Caudate nucleus (tissue), 63 donors: ENCODE measurements at places on chromosomes 3 and 15.

DNA sequence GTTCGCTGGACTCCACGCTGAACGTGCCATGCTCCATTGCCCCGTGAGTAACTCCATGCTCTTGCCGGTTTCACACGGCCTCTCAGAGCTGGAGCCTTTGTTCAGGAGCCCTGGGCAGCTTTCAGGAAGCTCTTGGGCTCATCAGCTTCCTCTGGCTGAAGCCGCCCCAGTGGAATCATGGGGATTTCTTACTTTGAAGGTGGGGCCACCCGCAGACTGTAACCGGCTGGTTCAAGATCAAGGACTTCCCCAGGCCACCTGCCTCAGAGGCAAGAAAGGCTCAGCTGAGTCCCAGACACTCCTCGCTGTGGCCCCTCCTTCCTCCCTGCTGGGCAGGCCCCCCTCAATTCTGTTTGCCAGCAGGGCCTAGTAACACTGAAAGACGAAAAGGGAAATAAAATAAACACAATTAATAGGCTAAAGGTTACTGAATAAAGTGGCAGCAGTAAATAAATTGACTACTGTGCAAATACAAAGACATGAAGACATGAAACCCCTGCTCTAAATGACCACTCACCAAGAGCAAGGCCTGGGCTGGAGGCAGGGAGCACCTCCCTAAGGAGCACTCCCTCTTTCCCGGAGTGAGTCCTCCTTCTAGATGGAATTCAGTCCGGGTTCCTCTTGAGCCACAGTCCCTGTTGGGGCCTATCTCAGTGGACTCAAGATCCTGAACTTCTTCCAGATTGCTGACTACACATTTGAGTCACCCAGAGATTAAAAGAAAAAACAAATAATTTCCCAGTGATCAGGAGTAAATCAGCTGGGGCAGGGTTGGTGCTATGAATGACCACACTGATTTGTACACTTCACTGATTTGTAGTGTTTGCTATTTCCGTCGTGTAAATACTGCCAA lies 51.0 kb downstream of the ZDHHC19 start:
- DNase-seq: no peak

GRCh38 chr3:47979070-47979469 lies 37.1 kb downstream of the MAP4 start:
- DNase-seq: no peak

GRCh38 chr3:29339016-29339833 lies 58.4 kb downstream of the RBMS3 start:
- DNase-seq: no peak

- no peak for DNase-seq
Observed at GRCh38 chr15:73593304-73594074, 39.7 kb downstream of the NPTN start.

DNA sequence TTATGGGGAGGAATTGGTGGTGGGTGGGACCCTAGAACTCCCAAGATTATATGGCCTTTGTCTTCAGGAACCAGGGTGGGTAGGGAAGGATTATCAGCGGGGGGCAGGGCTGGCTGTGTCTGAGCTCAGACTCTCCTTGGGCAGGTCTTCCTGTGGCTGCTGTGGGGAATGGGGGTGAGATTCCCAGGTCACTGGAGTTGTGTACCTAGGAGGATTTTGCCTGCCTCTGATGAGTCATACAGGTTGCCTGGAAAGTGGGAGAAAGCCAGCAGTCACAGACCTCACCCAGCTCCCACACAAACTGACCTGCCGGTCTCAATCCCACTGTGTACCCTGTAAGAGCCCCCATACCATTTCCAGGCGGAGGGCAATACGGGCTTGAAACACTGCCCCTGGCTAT lies 209.9 kb upstream of the CNTN3 start:
- no peak for DNase-seq

- no peak for DNase-seq
Observed at GRCh38 chr15:31214158-31214863, 112.3 kb upstream of the KLF13 start.

DNA sequence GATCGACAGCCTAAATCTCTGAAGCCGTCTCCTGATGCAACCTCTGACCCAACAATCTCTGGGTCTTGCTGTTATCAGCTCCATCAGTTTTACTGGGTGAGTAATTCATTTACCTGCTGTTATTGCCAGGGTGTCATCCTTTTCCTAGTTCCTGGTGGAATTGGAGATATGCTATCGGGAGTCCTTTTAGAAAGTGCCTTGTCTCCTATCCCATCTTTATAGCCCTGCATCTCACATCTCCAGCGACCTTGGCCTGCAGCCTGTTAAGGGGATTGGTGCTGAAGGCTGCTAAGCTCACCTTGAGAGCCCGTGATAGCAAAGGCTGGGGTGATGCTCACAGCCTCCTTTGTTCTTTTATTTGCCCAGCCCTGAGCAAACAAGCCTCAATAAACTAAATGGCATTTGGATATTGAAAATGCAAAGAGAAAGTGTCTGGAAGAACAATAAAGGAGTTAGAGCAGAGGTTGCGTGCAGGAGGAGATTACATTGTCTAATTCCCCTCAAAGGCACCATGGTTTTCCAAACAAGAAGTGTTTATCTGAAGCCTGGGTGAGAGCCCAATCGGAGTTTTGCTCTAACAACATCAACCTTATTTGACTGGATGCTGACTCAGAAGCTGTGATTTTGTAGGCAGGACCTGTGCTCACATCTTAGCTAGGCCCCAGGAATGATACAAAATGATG lies 101.8 kb downstream of the RPLP1 start:
- no peak for DNase-seq

DNA sequence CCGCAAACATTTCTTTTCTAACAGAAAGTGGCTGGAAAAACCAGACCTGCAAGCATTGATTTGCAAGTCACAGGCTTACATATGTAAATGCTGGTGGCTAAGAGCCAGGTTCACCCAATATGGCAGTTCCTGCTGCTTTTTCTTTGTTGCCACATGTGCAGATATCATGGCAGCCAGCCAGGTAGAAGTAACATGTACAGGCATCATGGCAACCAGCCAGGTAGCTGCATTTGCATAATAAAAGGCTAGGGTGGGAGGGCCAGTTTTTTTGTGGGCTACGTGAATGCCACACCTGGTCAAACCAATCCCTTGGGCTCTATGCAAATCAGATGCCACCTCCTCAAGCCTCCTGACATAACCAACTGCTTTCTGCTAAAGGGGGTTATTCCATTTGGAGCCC lies 2.8 kb upstream of the SMCO1 start:
- no peak for DNase-seq

DNA sequence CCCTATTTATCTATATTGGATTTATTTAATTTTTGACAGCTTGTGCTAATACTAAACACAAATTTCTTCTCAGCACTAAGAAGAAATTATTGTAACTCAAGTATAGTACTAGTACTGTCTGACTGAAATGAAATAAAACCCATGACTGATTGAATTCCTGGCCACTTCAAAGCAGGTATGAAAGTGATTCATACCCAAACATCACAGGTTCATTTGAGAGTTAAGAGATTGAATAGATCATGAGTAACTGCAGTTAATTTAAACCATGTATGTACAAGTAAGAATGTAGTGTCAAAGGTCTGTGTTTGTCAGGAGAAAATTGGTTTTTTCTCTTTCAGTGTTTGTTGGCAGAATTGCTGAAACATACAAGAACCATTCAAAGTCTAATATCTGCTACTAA lies 332.0 kb upstream of the GRM7 start:
- DNase-seq: no peak

GRCh38 chr3:66998113-66998903 lies at the start of gene KBTBD8:
KBTBD8 (plus strand) TSS chr3:66998307; CDS start chr3:66998356, 49 bp downstream.
- DNase-seq: peak; percentile 100

- DNase-seq: no peak
Observed at GRCh38 chr3:170605490-170605889, 19.6 kb upstream of the SLC7A14 start.

DNA sequence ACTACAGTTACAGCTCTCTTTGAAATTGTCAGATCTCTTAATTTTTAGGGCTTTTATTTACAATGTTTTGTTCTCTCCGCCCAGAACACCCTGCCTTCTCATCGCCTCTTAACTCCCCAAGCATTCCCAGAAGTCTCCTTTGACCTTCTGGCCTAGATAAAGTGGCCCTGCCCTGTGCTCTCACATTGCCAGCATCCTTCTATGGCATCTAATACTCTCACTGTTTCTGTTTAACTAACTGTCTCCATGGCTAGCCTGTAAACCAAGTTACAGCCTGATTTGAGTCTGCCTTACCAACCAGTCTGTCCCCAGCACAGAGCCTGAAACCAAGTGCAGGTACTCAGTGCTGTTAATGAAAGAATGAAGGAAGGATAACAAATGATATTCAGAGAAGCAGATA lies 19.9 kb downstream of the COL8A1 start:
- DNase-seq: no peak

GRCh38 chr3:124763644-124764358 lies 33.5 kb downstream of the UMPS start:
- DNase-seq: no peak

DNA sequence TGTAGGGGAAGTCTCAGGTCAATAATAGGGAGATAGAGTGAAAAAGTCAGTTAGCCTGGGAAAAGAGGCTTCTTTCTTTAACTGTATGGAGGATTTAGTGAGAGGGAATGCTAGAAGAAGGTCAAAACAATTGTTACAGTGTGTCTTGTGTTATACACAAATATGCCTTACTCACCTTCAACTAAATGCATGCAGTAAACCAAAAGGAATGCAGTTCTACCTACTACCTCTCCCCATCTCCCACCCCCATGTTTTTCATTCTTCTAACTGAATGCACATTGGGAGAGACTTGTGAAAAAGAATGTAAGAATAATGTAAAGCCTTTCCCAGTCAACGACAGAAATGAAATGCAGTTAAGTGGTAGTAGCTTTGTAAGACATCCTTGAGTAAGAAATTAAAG lies 33.8 kb downstream of the CCDC66 start:
- DNase-seq: no peak

- DNase-seq: no peak
Observed at GRCh38 chr15:33243393-33243792, 48.9 kb upstream of the FMN1 start.

- no peak for DNase-seq
Observed at GRCh38 chr15:31590609-31591008, 264.0 kb downstream of the KLF13 start.

GRCh38 chr3:81965696-81966095 lies 204.3 kb upstream of the GBE1 start:
- no peak for DNase-seq

GRCh38 chr3:79015854-79016253 lies 751.9 kb downstream of the ROBO1 start:
- no peak for DNase-seq

GRCh38 chr15:75237316-75237982 lies 20.7 kb upstream of the GOLGA6C start:
- DNase-seq: no peak
